ENCODE measurements at places on chromosomes 2 and 18.

GRCh38 chr2:118697781-118698180 lies 149.7 kb downstream of the EN1 start:
- no peak overlapping the region for H3K4me3 ChIP-seq
- H3K4me1 ChIP-seq: no peaks in the 10 kb centered on the region
- DNase-seq: no peak
- H3K27ac ChIP-seq: no peak overlapping the region
- H3K27me3 ChIP-seq: no peaks in the 10 kb centered on the region

DNA sequence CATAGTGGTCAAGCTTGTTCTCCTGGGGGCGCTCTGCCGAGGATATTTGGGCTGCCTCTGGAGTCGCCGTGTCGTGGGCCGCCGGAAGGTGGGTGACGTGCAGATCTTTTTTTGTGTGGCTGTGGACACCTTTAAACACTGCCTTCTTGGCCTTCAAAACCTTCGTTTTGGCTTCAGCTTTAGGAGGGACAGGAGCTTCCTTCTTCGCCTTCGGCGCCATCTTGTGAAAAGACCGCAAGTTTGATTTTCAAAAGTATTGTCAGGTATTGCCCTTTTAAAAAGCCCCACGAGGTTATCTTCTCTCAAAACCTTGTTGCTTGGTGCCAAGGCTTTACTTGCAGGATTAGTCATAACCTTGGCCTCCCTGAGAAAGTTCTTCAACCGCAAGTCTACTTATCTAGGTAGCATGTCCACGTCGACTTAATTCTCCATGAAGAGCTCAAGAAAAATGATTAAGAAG lies 20.8 kb downstream of the LAMA3 start:
- no peak for DNase-seq
- no peaks in the 10 kb centered on the region for H3K4me1 ChIP-seq
- no peaks in the 10 kb centered on the region for H3K27me3 ChIP-seq
- peak overlapping the region; percentile 18 for H3K4me3 ChIP-seq
- no peak overlapping the region for H3K27ac ChIP-seq

DNA sequence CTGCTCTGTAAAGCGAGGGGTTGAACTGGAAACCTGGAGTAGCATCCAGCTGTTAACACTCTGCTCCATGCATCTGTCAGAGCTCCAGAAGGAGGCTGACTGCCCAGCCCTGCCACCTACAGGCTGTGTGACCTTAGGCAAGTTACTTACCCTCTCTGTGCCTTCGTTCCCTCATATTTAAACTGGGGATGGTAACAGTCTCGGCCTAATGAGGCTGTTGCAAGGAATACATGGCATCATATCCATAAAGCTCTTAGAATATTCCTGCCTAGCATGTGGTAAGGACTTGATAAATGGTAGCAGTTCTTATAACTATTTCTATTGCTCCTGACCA lies 80.6 kb downstream of the LRRFIP1 start:
- no peaks in the 10 kb centered on the region for H3K36me3 ChIP-seq
- peaks cover 3% of the 10 kb centered on the region for H3K4me1 ChIP-seq
- DNase-seq: no peak
- H3K4me3 ChIP-seq: no peak overlapping the region
- H3K27me3 ChIP-seq: no peaks in the 10 kb centered on the region

- peaks cover 8% of the 10 kb centered on the region for H3K4me1 ChIP-seq
- no peak overlapping the region for H3K27ac ChIP-seq
- no peaks in the 10 kb centered on the region for H3K27me3 ChIP-seq
- H3K36me3 ChIP-seq: no peaks in the 10 kb centered on the region
- H3K4me3 ChIP-seq: no peak overlapping the region
- no peak for DNase-seq
Observed at GRCh38 chr2:13686262-13686661, 946.3 kb upstream of the LRATD1 start.

DNA sequence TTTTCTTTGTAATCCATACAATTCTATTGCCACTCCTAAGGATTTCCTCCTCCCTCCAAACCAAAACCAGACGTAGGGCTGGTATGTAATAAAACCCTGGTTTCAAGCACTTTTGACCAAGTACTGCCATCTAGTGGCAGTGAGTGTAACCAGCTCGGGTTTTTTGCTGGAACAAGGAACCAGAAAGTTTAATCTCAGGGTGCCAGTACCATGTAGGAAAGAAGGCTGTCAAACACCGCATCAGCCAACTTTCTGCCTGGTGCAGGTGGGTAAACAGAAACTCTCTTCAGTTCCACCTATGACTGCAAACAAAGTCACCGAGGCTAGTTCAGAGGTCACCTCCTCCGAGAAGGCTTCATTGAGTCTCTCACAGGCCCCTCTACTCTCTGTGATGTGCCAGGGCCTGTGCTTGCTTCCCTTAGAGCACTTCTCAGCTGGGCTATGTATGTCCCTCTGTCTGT lies 10.2 kb upstream of the THNSL2 start:
- H3K36me3 ChIP-seq: no peaks in the 10 kb centered on the region
- H3K27ac ChIP-seq: no peak overlapping the region
- DNase-seq: peak; percentile 74
- no peak overlapping the region for H3K4me3 ChIP-seq
- no peaks in the 10 kb centered on the region for H3K27me3 ChIP-seq

DNA sequence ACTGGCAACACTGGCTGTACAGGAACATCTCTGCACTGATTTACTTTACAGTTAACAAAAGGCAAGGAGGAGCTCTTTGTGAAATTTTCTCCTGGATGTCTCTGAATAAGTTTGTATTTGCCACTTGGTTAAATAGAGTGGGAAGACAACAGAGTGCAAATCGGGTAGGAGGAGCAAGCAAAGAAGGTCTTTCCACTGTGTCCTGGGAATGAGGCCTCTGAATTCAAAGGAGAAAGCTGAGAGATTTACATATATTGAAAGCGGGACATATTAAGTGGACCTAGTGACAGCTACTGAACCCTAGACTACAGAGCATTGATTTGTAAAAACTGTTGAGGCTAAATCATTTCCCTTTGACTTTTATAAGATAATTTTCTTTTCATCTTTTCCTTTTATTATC lies 117.4 kb upstream of the CHRNA1 start:
- H3K27ac ChIP-seq: no peak overlapping the region
- no peaks in the 10 kb centered on the region for H3K4me1 ChIP-seq
- no peak for DNase-seq

- no peak for DNase-seq
- no peaks in the 10 kb centered on the region for H3K27me3 ChIP-seq
- no peak overlapping the region for H3K4me3 ChIP-seq
- no peaks in the 10 kb centered on the region for H3K4me1 ChIP-seq
- no peak overlapping the region for H3K27ac ChIP-seq
Observed at GRCh38 chr2:144325086-144325485, 194.8 kb downstream of the ZEB2 start.

GRCh38 chr2:158965107-158965506 lies 3.3 kb upstream of the TANC1 start:
- no peaks in the 10 kb centered on the region for H3K27me3 ChIP-seq
- no peak overlapping the region for H3K27ac ChIP-seq

GRCh38 chr18:29003194-29003593 lies 826.3 kb upstream of the CDH2 start:
- no peaks in the 10 kb centered on the region for H3K27me3 ChIP-seq
- H3K36me3 ChIP-seq: no peaks in the 10 kb centered on the region
- no peak for DNase-seq
- no peak overlapping the region for H3K4me3 ChIP-seq
- H3K27ac ChIP-seq: no peak overlapping the region

DNA sequence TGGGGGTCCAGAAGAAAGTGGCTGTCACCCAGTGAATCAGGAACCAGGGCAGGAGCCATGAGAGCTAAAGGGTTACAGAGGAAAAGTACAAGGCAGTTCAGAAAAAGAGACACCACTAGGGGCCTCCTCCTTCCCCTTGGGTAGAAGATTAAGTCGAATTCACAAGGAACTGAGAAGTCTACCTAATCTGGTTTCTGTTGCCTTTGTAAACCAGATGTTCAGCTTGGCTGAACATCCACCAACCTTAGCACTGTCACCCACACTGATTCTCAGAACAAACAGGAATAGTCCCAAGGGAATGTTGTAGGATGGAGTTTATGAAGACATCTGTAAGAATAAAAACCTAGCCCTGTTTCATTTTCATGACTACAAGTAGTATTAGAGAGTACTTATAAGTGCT lies 90.4 kb upstream of the NOSTRIN start:
- DNase-seq: no peak
- H3K4me3 ChIP-seq: no peak overlapping the region
- H3K27ac ChIP-seq: no peak overlapping the region

DNA sequence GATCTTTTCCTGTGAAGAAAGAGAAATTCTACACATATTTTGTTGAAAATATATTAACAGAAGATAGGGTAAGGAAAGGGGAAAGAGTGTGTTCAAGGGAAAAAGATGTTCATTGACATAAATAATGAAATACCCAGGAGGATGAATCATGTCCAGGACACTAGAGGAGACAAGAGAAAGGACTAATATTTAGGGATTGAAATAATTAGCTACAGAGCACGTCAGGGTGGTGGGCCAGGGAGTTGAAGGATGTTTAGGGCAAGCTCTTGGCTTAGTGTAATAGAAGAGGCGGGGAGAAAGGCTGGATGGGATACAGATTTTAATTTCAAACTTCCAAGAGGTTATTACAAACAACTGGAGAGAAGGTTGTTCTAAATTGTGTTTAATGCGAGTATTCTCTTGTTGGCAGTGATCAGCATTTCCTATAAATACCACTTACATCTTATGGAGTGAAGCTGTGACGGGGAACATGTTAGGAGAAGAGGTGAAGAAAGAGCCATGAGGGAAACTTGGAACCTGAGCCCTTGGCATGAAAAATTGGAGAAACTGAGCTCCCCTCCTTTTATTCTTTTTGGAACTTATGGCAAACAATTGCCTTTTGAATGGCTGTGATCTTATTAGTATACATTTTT lies 36.6 kb upstream of the CETN1 start:
- H3K4me3 ChIP-seq: no peak overlapping the region
- H3K27me3 ChIP-seq: no peaks in the 10 kb centered on the region
- H3K4me1 ChIP-seq: no peaks in the 10 kb centered on the region
- no peak overlapping the region for H3K27ac ChIP-seq

DNA sequence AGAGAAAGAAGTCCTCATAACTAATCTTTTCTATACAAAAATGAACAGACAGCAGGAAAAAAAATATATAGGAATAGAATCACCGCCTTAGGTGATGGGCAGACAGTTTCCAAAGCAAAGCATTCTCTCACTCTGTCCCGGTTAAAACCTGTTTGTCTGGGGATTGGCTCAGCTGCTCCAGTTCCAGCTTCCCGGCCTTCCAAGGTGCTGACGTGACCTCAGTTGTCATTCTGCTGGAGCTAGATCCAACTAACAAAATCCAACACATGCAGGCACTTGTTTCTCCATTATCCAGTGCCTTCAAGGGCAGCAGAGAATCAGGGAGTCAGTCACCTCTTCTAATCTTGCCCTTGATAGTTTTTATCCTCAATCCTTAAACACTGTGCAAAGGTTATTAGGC lies 52.8 kb downstream of the IKZF2 start:
- H3K4me1 ChIP-seq: no peaks in the 10 kb centered on the region
- DNase-seq: no peak
- H3K36me3 ChIP-seq: no peaks in the 10 kb centered on the region
- no peaks in the 10 kb centered on the region for H3K27me3 ChIP-seq

- H3K4me3 ChIP-seq: no peak overlapping the region
- no peaks in the 10 kb centered on the region for H3K4me1 ChIP-seq
- no peak for DNase-seq
- no peaks in the 10 kb centered on the region for H3K36me3 ChIP-seq
- H3K27ac ChIP-seq: no peak overlapping the region
Observed at GRCh38 chr18:40565805-40566509, 1389.1 kb upstream of the PIK3C3 start.

DNA sequence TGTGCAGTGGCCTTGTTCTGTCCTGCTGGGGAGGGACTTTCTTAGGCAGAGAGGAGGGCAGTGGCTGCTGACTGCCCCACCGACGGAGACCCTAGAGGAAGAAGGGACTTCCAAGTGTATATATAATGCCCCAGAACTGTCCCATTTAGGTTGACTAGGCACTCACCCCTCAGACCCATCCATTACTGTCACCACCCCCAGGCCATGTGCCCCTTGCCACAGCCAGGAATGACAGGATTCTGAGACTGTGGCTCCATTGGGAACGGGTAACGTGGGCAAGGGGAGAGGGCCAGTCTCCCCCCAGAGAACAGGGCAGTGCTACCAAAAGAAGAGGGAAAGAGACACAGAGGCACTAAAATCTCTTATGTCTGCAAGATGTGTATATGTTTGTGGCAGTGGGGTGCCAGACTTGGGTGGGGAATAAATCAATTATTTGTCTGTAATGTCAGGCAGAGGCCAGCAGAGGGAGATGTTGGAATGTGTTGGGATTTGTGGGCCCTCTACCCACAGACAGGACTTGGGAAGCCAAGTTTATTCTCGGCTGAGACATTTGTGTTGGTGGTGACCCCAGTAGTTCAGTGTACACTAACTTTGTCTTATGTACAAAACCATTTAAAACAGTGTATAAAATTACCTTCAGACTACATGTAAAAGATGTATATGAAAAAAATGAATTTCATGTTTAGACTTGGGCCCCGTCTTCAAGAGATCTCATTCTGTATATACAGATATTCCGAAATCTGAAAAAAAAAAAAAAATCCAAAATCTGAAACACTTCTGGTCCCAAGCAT lies 24.0 kb upstream of the TMEM37 start:
- no peak overlapping the region for H3K4me3 ChIP-seq
- H3K27ac ChIP-seq: no peak overlapping the region

- no peak overlapping the region for H3K4me3 ChIP-seq
- DNase-seq: no peak
- no peaks in the 10 kb centered on the region for H3K36me3 ChIP-seq
- no peak overlapping the region for H3K27ac ChIP-seq
- H3K27me3 ChIP-seq: no peaks in the 10 kb centered on the region
- peaks cover under 1% of the 10 kb centered on the region for H3K4me1 ChIP-seq
Observed at GRCh38 chr18:13280070-13280795, 61.7 kb downstream of the LDLRAD4 start.

GRCh38 chr2:101984656-101985055 lies 7.1 kb upstream of the IL1R2 start:
- no peaks in the 10 kb centered on the region for H3K27me3 ChIP-seq
- no peak overlapping the region for H3K4me3 ChIP-seq
- H3K27ac ChIP-seq: no peak overlapping the region
- H3K36me3 ChIP-seq: no peaks in the 10 kb centered on the region
- peaks cover 10% of the 10 kb centered on the region for H3K4me1 ChIP-seq

DNA sequence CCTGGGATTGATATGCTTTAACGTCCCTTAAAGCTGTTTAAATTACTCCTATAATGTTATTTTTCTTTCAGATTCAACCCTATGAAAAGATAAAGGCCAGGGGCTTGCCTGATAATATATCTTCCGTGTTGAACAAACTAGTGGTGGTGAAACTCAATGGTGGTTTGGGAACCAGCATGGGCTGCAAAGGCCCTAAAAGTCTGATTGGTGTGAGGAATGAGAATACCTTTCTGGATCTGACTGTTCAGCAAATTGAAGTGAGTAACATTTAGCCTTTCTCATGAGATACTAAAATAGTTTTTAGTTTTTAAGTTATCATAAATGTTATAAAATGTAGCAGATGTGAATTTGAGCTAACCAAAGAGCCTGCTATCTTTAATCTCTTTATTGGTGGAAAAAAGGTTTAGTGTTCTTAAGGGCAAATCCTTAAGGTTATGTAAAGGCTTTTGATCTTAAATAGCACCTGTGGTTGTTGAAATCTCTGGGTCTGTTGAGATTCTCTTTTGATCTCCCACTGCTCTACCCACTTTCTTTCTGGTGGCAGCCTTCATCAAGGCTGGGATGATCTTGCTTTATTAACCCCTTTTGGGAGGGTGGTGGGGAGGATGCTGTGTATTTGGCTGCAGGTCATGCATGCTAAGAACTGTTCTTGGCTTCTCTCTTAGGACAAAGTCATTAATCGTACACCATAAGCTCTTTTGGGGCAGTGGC lies 40.9 kb downstream of the UGP2 start:
- DNase-seq: no peak
- H3K4me3 ChIP-seq: no peak overlapping the region
- no peak overlapping the region for H3K27ac ChIP-seq
- H3K4me1 ChIP-seq: no peaks in the 10 kb centered on the region
- H3K27me3 ChIP-seq: no peaks in the 10 kb centered on the region
- no peaks in the 10 kb centered on the region for H3K36me3 ChIP-seq

Data from testis (tissue), 5 donors.